Bone marrow (tissue), 2 donors: ENCODE measurements at places on chromosomes 12 and 14.

- DNase-seq = no peak
These were observed 126.9 kb downstream of the SLC25A21 start for GRCh38 chr14:37045340-37046061.

- no peak for DNase-seq
These were observed 17.1 kb downstream of the HELB start for GRCh38 chr12:66319266-66319954.

DNA sequence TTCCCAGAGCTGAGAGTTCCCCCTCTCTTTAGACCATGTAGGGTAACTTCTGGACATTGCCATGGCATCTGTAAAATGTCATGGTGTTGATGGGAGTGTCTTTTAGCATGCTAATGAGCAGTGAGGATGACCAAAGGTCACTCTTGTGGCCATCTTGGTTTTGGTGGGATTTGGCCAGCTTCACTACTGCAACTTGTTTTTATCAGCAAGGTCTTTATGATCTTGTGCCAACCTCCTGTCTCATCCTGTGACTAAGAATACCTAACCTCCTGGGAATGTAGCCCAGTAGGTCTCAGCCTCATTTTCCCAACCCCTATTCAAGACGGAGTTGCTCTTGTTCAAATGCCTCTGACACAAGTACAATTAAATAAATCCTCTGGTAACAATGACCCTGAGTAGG is 244.4 kb downstream of the NEDD1 start:
- no peak for DNase-seq

- no peak for DNase-seq
These were observed 73.9 kb upstream of the EVL start for GRCh38 chr14:99991331-99991730.

DNA sequence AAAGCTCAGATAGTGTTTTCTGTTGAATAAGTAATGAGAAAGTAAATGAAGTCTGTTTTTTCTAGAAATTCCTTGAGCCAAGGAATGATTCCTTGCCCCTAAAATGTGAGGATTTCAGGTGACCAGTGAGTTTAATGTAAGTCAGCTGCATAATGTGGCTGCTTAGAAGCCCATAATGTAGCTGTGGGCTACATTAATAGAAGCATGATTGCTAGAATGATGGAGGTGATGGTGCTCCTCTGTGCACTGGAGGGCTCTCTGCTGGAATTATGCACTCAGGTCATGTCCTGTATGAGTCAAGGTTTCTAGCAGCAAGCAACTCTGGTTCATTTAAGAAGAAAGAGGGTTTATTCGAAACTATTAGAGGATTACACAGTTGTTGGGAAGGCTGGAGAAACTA is 19.6 kb upstream of the PWP1 start:
- DNase-seq = no peak
